ENCODE measurements at places on chromosomes 13 and 19. TPM values are rescaled to one million over a fixed set of nuclear protein-coding genes. Genes with fewer than 3 reads are reported as not detected.

Gene NALCN
- total RNA-seq = 0.27 TPM

Gene CGB7
- total RNA-seq = not detected

Gene TNFSF11
- total RNA-seq = 0.15 TPM

Gene ADAMTSL5
- total RNA-seq = 7.3 TPM

Gene IL12RB1
- 0.53 TPM for total RNA-seq

Gene ZNF135
- total RNA-seq = 1.1 TPM

Gene ABHD17A
- 53.3 TPM for total RNA-seq

Gene LENG9
- total RNA-seq = 18.2 TPM

Gene ZSCAN1
- total RNA-seq = not detected

Gene RNF225
- total RNA-seq = not detected

Gene ZFP14
- total RNA-seq = 5.0 TPM

DNA sequence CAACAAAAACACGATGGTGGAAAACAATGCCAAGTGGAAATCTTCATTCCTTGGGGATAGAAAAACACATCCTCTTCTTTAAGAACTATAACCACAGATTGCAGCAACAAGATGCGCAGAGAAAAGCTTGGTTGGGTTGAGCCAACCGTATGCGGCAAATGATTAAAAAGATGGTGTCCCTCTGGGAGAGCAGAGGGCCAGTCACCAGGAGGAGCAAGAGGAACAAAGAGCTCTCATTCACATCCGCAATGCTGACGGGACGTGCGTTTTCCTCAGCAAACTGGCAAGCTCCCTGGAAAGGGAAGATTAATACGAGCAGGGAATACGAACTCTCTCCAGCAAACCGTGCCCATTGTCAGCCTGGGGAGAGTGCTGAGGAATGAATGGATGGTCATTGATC, 141.6 kb downstream of the KATNAL1 start:
- DNase-seq = no peak

DNA sequence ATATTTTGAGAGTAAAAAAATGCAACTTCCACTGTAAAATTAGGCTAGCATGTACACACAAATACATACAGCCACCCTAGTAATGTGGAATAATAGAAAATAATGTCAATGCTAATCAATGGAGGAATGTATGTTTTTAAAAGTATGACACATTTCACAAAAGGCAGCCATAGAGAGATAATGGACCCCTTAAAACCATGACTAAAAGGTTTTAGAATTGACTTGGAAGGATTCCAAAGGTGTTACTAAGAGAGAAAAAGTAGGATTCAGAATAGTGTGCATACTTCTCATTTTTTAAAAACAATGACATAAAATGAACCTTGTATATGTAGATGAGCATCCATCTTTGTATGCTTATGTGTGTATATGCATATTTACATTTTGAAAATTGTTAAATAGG, 597.9 kb upstream of the PCDH9 start:
- DNase-seq = no peak

- DNase-seq = no peak
These were observed 52.1 kb upstream of the USPL1 start for GRCh38 chr13:30565658-30566057.

GRCh38 chr19:44585371-44586133, 27.8 kb upstream of the IGSF23 start:
- no peak for DNase-seq

GRCh38 chr13:109817591-109818535, 31.5 kb upstream of the IRS2 start:
- no peak for DNase-seq

DNA sequence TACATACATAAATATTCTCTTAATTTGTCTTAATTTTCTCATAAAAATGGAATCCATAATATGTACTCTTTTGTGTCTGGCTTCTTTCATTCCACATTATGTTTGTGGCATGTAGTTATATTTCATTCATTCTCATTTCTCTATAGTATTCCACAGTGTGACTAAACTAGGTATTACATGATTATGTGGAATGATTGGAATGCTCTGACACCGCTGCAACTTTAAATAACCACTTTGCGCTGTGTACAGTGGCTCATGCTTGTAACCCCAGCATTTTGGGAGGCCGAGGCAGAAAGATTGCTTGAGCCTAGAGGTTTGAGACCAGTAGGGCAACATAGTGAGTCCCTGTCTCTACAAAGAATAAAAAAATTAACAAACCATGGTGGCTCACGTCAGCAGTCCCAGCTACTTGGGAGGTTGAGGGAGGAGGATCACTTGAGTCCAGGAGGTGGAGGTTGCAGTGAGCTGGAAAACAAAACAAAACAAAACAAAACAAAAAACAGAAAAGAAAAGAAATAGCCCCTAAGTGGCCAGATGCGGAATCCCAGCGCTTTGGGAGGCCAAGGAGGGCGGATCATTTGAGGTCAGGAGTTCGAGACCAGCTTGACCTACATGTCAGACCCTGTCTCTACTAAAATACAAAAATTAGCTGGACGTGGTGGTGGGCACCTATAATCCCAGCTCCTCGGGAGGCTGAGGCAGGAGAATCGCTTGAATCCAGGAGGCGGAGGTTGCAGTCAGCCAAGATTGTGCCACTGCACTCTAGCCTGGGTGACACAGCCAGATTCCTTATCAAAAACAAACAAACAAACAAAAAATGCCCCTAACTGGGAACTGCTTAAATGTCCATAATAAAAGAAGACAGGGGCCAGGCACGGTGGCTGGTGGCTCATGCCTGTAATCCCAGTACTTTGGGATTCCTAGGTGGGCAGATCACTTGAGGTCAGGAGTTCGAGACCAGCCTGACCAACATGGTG, 8.0 kb upstream of the SAE1 start:
- no peak for DNase-seq

DNA sequence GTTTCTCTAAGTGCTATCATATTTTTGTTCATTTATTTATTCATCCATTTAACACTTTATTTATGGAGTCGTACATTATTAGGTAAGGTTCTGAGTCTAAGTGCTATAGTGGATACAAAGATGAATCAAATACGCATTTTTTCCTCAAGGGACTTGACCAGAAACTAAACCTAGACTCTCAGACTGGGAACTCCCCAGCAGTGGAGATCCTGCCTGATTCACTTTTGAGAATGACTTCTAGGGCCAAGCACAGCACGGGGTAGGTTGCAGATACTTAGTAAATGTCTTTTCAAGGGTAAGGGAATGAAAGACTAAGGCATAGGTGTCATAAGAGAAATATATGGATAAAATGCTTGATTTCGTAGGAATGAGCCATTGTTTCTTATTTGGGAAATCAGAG, 7.2 kb downstream of the DNAJC15 start:
- DNase-seq = no peak

DNA sequence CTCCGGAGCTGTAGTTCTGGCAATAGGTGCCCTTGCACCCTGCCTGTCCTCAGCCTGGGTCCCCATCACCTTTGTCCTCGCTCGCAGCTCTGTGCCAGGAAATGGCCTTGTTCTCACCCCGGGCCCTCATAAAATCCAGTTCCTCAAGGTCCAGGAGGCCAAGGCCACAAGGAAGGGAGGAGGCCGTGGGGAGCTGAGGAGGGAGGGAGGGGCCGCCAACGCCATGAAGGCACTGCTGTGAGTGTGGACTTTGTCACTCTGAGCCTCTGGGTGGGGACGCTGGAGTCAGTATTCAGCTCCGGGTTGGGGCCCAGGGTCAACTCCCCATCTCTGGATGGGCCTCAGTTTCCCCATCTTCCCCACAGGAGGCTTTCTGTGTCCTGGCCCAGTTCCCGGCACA, 9.2 kb upstream of the GNA11 start:
- DNase-seq = peak; percentile 96

DNA sequence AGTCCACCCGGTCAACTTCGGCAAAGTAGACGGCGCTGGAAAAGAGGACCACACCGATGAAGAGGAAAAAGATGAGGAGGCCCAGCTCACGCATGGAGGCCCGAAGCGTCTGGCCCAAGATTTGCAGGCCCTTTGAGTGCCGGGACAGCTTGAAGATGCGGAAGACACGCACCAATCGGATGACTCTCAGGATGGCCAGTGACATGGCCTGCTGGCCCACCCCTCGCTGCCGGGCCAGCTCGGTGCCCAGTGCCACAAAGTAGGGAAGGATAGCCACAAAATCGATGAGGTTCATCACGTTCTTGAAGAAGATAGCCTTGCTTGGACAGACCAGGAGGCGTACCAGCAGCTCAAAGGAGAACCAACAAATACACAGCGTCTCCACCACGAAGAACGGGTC, 2.1 kb downstream of the KCNA7 start:
- DNase-seq = no peak

DNA sequence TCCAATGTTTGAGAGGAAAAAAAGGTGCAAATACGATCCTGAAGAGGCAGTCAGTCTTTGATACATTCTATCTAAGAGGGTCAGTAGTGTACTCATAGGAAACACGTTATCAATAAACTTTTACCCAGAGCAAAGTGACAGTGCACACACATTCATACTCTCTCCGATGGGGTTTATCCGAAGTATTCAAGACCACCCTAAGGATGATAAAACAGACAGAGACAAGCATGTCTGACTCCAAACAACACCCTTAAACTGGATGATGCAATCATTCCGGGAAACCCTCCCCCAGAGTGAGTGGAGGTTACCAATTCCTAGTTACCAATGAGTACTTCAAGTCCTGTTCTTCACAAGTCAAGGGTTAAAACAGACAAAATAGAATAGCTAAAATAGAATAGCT, 79.1 kb downstream of the DNAJC3 start:
- no peak for DNase-seq

GRCh38 chr13:91357613-91358386, 10.3 kb downstream of the MIR17HG start:
- DNase-seq = no peak

- no peak for DNase-seq
These were observed 748.1 kb downstream of the DACH1 start for GRCh38 chr13:71118779-71119364.

DNA sequence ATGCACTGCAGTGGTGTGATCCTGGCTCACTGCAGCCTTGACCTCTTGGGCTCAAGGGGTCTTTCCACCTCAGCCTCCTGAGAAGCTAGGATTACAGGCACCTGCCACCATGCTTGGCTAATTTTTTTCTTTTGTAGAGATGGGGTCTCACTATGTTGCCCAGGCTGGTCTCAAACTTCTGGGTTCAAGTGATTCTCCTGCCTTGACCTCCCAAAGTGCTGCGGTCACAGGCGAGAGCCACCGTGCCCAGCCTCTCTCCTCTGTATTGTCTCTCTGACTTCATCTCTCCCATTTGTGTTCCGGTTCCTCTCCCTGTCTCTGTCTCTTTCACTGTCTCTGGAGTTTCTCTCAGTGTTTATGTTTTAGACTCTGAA, 1.7 kb upstream of the C19orf85 start:
- no peak for DNase-seq

- DNase-seq = no peak
These were observed 28.8 kb downstream of the ACTN4 start for GRCh38 chr19:38676023-38676877.

- DNase-seq = no peak
These were observed 951.2 kb upstream of the MIR17HG start for GRCh38 chr13:90396266-90396665.

- DNase-seq = no peak
These were observed 13.1 kb downstream of the ERICH6B start for GRCh38 chr13:45602183-45603170.

GRCh38 chr13:99062593-99062992, 84.7 kb upstream of the DOCK9 start:
- DNase-seq = no peak

DNA sequence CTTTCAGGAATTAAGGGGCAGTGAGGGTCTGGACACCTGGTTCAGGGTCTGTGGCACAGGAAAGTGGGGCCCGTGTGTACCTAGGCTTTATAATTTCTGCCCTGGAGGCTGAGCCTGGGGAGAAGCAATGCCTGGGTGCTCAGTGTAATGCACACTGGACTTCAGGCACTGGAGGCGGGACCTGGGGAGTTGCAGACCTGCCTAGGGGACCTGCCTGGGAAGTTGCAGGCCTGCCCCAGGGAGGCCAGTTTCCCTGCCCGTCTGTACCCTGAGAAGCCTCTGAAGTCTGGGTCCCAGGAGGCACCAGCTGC, 2.5 kb upstream of the TMEM59L start:
- DNase-seq = no peak

DNA sequence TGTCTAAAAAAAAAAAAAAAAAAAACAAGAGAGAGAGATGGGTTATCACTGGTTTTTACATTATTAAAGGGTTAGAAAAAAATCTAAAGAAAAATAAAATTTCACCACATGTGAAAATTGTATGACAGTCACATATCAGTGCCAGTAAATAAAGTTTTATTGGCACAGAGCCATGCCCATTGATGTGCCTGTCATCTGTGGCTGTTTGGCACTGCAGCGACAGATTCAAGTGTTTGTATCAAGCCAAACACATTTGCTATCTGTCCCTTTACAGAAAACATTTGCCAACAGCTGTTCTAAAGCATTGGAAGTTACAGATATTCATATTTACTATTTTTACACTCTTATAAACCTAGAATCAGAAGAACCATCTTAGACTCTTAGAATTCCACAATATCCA, 16.3 kb downstream of the FCHO1 start:
- DNase-seq = no peak

GRCh38 chr19:7247155-7247554, 47.1 kb downstream of the INSR start:
- DNase-seq = peak; percentile 51

All from colonic mucosa (tissue), 4 donors.